Activated effector memory CD4-positive, alpha-beta T cell treated with Interleukin-2 at 50 U/mL for 16 hours (primary cell): ENCODE measurements at places on chromosomes 4 and X.

DNA sequence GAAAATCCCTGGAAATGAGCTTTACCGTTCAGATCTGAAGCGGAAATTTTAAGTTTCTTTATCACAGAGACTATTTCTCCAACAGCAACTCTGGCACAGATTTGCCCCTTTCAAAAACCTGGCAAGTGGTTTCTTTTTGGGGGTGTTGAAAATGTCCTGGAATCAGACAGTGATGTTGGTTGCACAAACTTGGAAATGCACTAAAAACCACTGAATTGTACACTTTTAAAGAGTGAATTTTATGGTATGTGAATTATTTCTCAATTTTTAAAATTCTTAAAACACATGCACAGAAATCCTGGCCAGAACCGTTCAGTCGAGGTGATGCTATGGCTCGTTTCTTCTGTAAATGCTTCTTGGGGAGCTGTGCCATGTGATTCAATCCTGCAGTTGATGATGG is 121.2 kb upstream of the RBPJ start:
- DNase-seq = no peak

DNA sequence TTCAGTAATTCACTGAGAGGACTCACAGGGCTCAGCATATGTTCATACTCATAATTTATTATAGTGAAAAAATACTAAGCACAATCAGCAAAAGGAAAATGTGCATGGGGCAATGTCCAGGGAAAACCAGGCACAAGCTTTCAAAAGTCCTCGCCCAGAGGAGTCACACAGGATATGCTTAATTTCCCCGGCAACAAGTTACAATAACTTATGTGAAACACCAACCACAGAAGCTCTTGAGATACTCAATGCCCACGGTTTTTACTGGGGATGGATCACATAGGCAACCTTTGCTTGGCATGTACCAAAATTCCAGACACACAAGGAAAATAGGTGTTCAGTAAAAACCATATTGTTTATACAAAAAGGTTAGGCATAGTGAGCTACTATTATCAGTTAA is 38.5 kb upstream of the STPG2 start:
- no peak for DNase-seq

- DNase-seq = no peak
Observed at GRCh38 chrX:68915778-68916177, 87.0 kb downstream of the EFNB1 start.

DNA sequence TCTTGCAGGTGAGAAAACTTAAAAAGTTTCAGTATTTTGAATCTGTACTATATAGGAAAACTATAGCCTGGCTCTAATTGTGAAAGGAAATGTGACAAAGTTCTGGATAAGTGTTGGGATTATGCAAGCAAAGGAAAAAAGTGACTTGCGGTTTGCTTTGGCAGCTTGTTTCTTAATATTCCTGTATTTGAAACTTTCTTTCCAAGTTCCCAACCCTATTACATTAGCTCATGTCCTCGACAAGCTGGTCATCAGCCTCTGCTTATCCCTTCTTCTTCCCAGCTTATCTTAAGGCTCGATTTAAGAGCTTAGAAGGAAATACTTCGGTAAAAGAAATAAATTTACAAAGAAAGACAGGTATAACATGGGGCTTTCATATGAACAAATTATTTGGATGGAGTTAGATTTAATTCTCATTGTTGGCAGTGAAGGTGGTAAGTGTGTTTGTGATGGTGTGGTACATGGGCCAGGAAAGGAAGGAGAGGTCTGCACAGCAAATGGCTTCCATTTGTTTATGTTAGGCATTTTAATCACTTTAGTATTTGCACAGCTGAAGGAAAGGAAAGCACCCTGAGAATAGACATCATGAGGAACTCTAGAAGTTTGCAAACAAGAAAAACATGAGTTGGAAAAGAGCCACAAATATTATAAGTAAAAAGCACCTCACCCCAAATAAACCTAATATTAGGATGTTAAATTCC is 5.1 kb upstream of the MYOZ2 start:
- DNase-seq = no peak

GRCh38 chrX:2410279-2411020 is 90.3 kb downstream of the DHRSX start:
- no peak for DNase-seq

DNA sequence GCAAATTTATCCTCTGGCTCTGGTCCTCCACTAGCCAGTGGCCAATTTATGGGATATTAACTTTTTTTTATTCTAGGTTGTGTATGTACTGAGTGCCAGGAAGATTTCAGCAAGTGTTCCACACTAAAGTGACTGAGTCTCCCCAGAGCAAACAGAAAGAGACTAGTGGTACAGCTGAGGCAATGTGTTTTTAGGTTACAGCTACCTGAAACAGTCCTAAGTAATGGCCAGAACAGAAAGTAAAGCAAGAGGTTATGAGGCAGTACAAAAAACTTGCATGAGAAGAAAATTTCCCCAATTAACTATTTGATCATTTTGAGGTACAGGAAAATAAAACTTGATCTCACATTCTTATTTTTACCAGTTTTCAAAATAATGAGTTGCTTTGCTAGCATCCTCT is 31.2 kb downstream of the PRDM8 start:
- DNase-seq = no peak

DNA sequence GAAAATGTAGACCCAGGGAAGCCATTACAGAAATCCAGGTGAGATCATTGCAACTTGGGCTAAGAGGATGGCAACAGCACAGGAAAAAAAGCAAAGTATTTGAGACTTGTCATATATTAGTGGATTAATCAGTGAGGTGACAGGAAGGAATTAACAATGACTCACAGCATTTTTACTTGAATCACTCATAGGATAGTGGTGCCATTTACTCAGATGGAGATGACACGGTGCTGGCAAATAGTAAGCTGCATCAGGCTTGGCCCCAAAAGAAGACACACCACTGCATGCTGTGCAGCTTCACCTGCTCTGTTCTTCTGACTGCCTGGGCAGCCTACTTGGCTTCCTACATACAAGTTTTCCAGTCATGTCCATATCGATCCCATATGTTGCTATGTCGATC is 144.8 kb downstream of the FRYL start:
- DNase-seq = no peak

DNA sequence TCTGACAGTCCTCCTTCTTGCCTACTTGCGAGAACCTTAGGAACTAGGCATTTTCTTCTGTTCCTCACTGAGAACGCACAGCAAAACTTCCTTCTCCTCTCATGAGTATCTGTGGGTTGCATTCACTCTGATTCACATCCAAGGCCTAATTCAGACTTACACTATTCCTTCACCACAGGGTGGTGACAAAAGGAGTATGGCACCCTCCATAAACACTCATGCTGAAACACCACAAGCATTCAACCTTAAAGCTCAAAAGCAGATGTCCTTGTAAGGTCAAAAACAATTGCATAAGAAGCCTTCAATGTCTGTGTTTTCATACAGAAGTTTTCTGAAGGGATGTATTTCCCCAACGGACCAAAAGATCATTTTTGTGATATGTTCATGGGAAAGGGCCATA is 147.3 kb downstream of the CORIN start:
- no peak for DNase-seq

- DNase-seq = no peak
Observed at GRCh38 chr4:187019896-187020295, 296.2 kb upstream of the FAT1 start.

- DNase-seq = no peak
Observed at GRCh38 chr4:23717528-23718248, 172.2 kb downstream of the PPARGC1A start.

GRCh38 chrX:49053223-49054072 is 5.4 kb upstream of the CCDC120 start:
- DNase-seq = peak; percentile 46
